ENCODE measurements at places on chromosomes 2 and 18. TPM values are rescaled to one million over a fixed set of nuclear protein-coding genes. Genes with fewer than 3 reads are reported as not detected.
A peak's percentile ranks its signal among the peaks of the same experiment; 100 is the strongest.

DNA sequence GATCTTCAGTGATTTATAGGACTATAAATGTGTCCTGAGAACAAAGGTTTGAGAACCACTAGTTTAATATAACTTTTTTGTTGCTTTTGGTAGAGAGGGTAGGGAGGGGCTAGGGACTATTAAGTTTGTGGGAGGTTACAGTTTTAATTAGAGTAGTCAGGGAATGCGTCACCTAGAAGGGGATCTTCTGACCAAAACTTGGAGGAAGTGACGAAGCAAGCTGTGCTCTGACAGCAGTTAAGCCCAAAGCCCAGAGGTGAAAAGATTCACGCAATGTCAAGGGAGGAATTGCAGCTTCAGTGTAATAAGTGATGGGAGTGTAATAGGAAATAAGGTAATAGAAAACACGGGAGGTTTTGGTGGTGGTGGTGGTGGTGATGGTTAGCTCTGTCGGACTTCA lies 8.1 kb downstream of the TDRD15 start:
- H3K4me3 ChIP-seq, result no peak overlapping the region
- no peak overlapping the region for H3K27ac ChIP-seq
- H3K36me3 ChIP-seq, result no peaks in the 10 kb centered on the region
- peaks cover 36% of the 10 kb centered on the region for H3K27me3 ChIP-seq
- no peaks in the 10 kb centered on the region for H3K4me1 ChIP-seq
- no peak for DNase-seq

- no peaks in the 10 kb centered on the region for H3K36me3 ChIP-seq
- no peaks in the 10 kb centered on the region for H3K4me1 ChIP-seq
- H3K27me3 ChIP-seq, result no peaks in the 10 kb centered on the region
- no peak overlapping the region for H3K4me3 ChIP-seq
- no peak overlapping the region for H3K27ac ChIP-seq
Measured at GRCh38 chr18:13480571-13481255, 245.6 kb downstream of the FAM210A start.

- DNase-seq, result no peak
- H3K4me3 ChIP-seq, result no peak overlapping the region
- H3K27ac ChIP-seq, result no peak overlapping the region
- H3K27me3 ChIP-seq, result no peaks in the 10 kb centered on the region
- H3K36me3 ChIP-seq, result peaks cover 4% of the 10 kb centered on the region
Measured at GRCh38 chr2:215729985-215730620, 283.2 kb downstream of the MREG start.

- no peak overlapping the region for H3K4me3 ChIP-seq
- H3K27ac ChIP-seq, result no peak overlapping the region
- no peak for DNase-seq
- no peaks in the 10 kb centered on the region for H3K36me3 ChIP-seq
- no peaks in the 10 kb centered on the region for H3K4me1 ChIP-seq
Measured at GRCh38 chr2:172416447-172417058, 10.8 kb upstream of the ITGA6 start.

DNA sequence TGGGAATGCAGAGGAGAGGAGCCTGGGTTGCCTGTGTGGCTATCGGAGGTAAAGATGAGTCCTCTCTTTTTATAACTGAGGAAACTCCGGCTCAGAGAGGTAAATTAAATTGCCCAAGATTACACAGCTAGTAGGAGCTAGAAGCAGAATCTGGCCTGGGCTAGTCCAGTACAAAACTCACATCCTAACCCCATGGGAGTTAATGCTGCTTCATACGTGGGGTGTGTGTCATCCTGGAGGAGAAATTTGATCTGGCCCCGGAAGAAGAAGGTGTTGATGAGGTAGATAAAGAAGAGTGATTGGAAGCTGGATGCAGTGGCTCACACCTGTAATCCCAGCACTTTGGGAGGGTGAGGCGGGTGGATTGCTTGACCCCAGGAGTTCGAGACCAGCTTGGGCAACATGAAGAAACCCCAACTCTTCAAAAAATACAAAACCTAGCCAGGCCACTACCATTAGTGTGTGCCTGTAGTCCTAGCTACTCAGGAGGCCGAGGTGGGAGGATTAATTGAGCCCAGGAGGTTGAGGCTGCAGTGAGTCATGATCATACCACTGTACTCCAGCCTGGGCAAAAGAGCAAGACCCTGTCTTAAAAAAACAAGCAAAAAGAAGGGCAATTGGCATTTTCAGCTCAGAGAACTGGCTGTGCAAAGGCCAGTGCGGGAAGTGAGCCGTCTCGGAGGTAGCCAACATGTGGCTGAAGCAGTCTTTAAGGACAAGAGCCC lies 33.7 kb downstream of the CTIF start:
- no peak overlapping the region for H3K27ac ChIP-seq
- H3K27me3 ChIP-seq, result no peaks in the 10 kb centered on the region
- peaks cover 38% of the 10 kb centered on the region for H3K4me1 ChIP-seq
- H3K36me3 ChIP-seq, result peaks cover 10% of the 10 kb centered on the region
- no peak overlapping the region for H3K4me3 ChIP-seq

DNA sequence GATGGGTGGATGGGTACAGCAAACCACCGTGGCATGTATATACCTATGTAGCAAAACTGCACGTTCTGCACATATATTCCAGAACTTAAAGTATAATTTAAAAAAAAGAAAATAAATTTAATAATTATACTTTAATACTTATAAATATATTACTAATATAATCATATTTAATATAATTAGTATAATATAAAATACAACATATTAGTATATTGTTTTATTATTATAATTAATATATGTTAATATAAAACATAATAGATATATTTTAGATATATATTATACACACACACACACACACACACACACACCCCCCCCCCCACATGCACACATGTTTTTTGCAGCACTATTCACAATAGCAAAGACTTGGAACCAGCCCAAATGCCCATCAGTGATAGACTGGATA lies 29.8 kb downstream of the RPIA start:
- no peaks in the 10 kb centered on the region for H3K27me3 ChIP-seq
- peaks cover 35% of the 10 kb centered on the region for H3K36me3 ChIP-seq
- no peak for DNase-seq

DNA sequence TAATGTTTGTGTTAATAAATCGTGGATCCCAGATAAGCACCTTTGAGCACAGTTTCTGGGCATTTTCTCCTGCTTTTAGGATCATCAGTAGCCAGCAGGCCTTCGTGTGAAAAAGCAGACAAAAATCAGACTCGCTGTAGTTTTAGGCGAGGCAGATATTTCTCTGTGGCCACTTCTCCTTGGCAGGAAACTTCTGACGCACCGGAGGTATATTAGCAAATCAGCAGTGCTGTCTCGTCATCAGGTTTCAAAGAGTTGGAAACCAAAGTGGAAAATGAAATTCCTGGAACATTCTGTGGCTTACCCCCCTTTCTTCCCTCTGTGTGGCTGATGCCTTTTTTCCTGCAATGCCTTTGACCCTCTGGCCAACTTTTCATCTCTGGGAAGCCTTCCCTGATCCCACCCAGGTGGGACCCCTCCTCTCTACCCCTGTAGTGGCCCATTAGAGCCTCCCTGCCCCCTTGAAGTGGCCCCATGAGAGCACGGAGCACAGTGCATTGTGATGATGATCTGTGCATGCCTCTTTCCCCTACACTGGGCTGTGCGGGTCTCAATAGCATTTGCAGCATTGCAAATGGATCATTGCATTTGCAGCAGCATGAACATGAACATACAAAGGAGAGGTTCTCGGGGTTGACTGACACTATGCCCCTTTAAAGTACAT lies 93.3 kb downstream of the RNF144A start:
- H3K4me3 ChIP-seq, result no peak overlapping the region
- H3K4me1 ChIP-seq, result peaks cover 86% of the 10 kb centered on the region
- H3K27me3 ChIP-seq, result no peaks in the 10 kb centered on the region
- peaks cover 11% of the 10 kb centered on the region for H3K36me3 ChIP-seq

- H3K36me3 ChIP-seq, result no peaks in the 10 kb centered on the region
- H3K4me1 ChIP-seq, result peaks cover 4% of the 10 kb centered on the region
- H3K4me3 ChIP-seq, result no peak overlapping the region
- DNase-seq, result no peak
- H3K27me3 ChIP-seq, result peaks cover 68% of the 10 kb centered on the region
Measured at GRCh38 chr2:10833021-10833420, 20.4 kb upstream of the PDIA6 start.

DNA sequence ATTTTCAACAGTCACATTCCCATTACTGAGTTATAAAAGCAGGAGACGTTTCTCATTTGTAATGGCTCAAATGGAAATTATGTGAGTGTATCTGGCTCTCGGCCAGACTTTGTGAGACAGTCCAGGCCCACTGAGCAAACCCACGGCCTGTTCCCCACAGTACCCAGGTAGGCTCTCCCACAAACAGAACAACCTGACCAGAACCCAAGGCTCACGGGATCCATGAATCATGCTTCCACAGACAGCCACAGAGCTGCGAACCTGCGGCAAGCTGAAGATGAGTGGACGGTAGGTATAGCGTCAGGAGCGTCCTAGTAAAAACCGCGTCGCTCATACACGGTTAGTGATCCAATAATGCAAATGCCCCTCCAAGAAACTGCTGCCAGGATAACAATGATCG lies 34.2 kb downstream of the NDUFA10 start:
- H3K36me3 ChIP-seq, result peaks cover 42% of the 10 kb centered on the region
- no peak for DNase-seq
- H3K4me3 ChIP-seq, result no peak overlapping the region
- H3K27ac ChIP-seq, result peak overlapping the region; percentile 55

DNA sequence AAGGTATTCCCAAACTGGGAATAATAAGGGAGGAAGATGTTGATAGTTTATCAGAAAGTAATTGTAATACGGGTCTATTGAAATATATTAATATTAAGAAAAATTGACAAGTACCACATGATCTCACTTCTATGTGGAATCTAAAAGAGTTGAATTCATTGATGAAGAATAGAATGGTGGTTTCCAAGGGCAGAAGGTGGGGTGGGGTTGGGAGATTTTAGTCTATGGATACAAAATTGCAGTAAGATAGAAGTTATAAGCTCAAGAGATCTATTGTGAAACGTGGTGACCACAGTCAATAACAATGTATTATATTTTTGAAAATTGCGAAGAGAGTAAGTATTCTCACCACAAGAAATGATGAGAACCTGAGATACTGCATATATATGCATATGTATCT lies 38.9 kb downstream of the COL3A1 start:
- H3K4me3 ChIP-seq, result no peak overlapping the region
- H3K27ac ChIP-seq, result peak overlapping the region; percentile 72
- DNase-seq, result no peak
- peaks cover 45% of the 10 kb centered on the region for H3K4me1 ChIP-seq

DNA sequence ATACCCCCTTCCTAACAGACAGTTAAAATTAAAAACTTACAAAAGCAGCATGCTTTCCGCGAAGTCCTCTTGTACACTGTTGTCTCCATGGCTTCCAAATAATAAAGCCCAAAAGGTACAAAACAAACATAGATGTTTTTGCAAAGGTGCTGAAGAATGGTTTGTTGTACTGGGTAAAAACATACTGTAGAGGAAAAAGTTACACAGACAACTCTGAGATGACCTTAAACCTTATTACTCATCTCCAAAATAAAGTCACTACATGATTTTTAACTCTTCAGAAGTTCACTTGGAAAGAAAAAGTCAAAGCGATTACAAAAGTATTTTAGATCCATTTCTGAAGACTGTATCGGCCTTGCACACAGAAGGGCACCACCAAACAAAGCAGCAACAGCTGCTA lies 6.1 kb downstream of the SLC35F5 start:
- peaks cover 11% of the 10 kb centered on the region for H3K4me1 ChIP-seq
- H3K27me3 ChIP-seq, result no peaks in the 10 kb centered on the region
- no peak overlapping the region for H3K4me3 ChIP-seq
- DNase-seq, result no peak
- H3K27ac ChIP-seq, result no peak overlapping the region

GRCh38 chr2:230665263-230665691 lies 47.4 kb upstream of the CAB39 start:
- H3K27ac ChIP-seq, result no peak overlapping the region
- peaks cover 14% of the 10 kb centered on the region for H3K4me1 ChIP-seq
- H3K36me3 ChIP-seq, result no peaks in the 10 kb centered on the region
- no peak for DNase-seq

GRCh38 chr18:49335677-49336076 lies 124.8 kb downstream of the DYM start:
- no peak for DNase-seq
- H3K4me1 ChIP-seq, result no peaks in the 10 kb centered on the region
- H3K36me3 ChIP-seq, result peaks cover 17% of the 10 kb centered on the region
- no peak overlapping the region for H3K4me3 ChIP-seq
- H3K27ac ChIP-seq, result no peak overlapping the region

Gene CD28
- total RNA-seq, result not detected

GRCh38 chr2:195595825-195596224 lies 61.2 kb upstream of the SLC39A10 start:
- no peaks in the 10 kb centered on the region for H3K36me3 ChIP-seq
- no peaks in the 10 kb centered on the region for H3K27me3 ChIP-seq
- no peak for DNase-seq
- H3K27ac ChIP-seq, result no peak overlapping the region
- no peak overlapping the region for H3K4me3 ChIP-seq

DNA sequence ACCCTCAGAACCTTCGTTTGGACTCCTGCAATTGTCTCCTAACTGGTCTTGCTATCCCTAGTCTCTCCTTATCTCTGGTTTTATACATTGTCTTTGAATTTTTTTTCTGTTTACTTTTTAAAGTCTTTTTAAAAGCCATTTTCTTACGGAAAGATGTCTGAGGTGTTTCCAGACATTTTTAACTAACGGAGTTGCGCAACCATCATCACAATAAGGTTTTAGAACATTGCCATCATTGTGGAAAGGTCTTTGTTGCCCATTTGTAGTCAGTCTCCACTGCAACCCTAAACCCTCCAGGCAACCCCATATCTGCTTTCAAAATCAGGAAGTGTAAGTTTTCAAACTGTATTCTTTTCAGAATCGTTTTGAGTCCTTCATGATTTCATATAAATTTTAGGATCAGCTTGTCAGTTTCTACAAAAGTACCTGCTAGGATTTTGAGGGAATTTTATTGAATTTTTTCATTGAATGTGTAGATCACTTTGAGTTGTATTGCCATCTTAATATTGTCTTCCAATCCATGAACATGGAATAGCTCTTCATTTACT lies 46.3 kb downstream of the ANKRD12 start:
- H3K4me1 ChIP-seq, result no peaks in the 10 kb centered on the region
- H3K4me3 ChIP-seq, result no peak overlapping the region
- no peaks in the 10 kb centered on the region for H3K27me3 ChIP-seq
- no peak for DNase-seq

GRCh38 chr2:41937464-41937906 lies 110.3 kb upstream of the PKDCC start:
- H3K27me3 ChIP-seq, result no peaks in the 10 kb centered on the region
- DNase-seq, result no peak
- H3K36me3 ChIP-seq, result no peaks in the 10 kb centered on the region
- peak overlapping the region; percentile 83 for H3K27ac ChIP-seq

- H3K36me3 ChIP-seq, result peaks cover 42% of the 10 kb centered on the region
- no peaks in the 10 kb centered on the region for H3K4me1 ChIP-seq
- no peak for DNase-seq
- H3K4me3 ChIP-seq, result no peak overlapping the region
- H3K27ac ChIP-seq, result no peak overlapping the region
Measured at GRCh38 chr2:28407131-28407975, 14.7 kb downstream of the FOSL2 start.

DNA sequence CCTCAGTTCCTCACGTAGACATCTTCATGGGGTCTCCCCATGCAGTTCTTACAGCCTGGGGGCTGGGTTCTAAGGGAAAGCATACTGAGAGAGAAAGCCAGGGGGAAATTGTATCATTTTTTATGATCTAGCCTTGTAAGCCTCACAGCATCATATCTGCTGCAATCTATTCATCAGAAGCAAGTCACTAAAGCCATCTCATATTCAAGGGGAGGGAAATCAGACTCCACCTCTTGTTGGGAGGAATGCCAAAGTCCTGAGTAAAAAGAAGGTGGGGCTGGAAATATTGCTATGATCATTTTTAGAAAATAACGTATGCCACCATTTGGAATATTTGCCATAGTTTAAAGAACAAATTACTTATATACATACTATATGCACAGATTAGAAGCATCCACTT lies 304.6 kb downstream of the TXNL1 start:
- no peak overlapping the region for H3K4me3 ChIP-seq
- H3K27me3 ChIP-seq, result no peaks in the 10 kb centered on the region
- no peak overlapping the region for H3K27ac ChIP-seq
- no peak for DNase-seq
